ENCODE measurements at places on chromosomes 7 and 10.

DNA sequence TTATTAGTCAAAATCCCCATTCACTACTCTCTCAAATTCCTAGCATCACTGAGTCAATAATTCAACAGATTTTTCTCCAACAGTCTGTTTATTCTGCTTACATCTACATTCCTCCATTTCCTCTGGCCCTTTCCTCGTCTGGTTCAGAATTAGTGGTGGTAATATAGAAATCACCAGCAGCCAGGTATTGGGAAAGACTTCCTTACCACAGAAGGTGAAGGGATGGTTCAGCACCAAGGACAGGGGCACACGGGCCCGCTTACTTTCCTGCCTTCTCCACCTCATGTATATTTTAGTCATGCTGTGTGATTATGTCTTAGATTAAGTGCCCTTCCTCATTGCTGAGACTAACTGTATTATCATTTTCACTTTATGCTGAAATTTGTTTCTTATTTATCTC lies 70.4 kb upstream of the APBB1IP start:
- DNase-seq = no peak

DNA sequence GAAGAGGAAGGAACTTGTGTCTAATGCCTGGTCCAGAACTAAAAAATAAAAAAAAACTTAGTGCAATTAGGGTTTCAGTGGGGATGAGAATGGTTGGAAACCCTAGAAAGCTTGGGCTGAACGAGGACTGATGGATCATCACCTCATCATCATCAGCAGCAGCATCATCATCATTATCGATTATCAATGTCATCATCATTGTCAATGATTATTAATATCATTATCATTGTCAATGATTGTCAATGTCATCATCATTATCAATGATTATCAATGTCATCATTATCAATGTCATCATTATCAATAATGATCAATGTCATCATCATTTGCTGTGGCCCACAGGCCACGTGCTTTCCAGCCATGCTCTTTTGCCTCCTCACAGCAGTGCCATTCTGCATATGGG lies 952.0 kb upstream of the ZNF722 start:
- no peak for DNase-seq

GRCh38 chr7:116772926-116773749 lies 89.2 kb upstream of the CAPZA2 start:
- DNase-seq = no peak

GRCh38 chr7:90715067-90715466 lies 118.9 kb downstream of the CDK14 start:
- DNase-seq = no peak

DNA sequence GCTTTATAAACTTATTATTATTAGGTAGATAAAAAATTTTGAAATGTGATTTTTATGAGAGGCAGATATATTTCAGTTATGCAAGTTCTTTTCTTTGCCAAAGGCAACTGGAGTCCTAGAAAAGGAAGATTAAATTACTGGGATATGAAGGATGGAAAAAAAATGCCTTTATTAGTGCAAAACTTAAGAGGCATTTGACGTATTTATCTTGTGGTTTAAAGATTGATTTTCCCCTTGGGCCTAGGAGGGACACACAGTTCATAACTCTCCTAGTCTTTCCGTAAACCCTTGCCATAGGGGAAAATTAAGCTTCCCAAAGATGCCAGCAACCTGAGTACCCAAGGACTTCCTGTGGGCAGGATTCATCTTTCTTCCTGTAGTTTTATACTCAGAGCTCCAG lies 3.1 kb upstream of the STEAP4 start:
- DNase-seq = no peak
